Stimulated activated naive CD4-positive, alpha-beta T cell treated with Interleukin-2 at 50 U/mL for 16 hours (primary cell): ENCODE measurements at places on chromosomes 6 and 20.
A peak's percentile ranks its signal among the peaks of the same experiment; 100 is the strongest.

GRCh38 chr6:51827580-51827979 is 259.8 kb downstream of the PKHD1 start:
- DNase-seq = no peak

- DNase-seq = peak; percentile 84
These were observed 572 bp downstream of the ZNF341 start for GRCh38 chr20:33732166-33732970.

GRCh38 chr6:161024364-161024920 is 32.9 kb downstream of the MAP3K4 start:
- DNase-seq = no peak

DNA sequence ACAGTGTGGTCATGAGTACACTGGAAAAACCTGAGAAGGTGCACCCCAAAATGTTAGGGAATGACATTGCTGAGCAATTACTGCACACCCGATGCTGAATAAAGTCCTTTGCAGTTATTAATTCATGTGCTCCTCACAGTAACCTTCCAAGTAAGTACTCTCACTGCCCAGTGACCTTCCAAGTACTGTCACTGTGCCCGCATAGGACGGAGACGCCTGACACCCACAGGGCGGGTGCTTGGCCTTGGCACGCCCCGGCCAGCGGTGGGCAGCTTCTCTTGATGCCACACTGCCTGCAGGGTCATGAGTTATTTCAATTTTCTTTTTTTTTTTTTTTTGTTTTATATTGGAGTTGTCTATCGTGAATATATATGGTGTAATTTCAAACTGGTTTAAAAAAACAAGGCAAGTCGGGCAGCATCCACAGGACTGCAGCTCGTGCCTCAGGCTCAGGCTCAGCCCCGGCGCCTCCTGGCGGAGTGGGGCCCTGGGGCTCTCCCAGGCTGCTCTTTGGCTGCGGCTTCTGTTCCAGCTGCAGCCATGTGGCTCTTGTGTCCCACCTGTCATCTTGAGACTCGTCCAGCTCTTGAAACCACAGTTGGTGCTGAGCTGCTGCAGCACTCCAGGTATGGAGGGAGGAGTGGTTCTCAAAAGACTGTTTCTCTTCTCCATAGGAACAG is 27.0 kb downstream of the PNLDC1 start:
- DNase-seq = no peak

- DNase-seq = no peak
These were observed 230.8 kb downstream of the BCAS1 start for GRCh38 chr20:53839423-53840176.

- DNase-seq = no peak
These were observed 324.6 kb upstream of the PLCB4 start for GRCh38 chr20:8744228-8744844.

DNA sequence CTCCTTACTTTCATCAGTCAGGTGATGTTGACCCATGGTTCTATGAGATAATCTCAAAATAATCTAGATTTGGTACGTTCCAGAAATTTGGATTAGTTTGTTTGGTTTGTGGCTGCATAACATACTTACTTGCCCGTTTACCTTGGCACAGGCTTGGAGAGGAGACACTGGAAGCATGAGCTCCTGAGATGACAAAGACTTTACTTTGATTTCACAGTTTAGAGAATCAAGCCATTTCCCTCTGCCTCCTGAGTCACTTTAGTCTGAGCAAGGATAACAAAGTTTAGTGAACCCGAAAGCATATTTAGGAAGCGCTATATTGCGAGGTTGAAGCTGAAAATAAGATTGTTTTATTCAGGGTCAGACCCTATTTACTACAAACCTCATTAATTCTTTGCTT is 643.4 kb downstream of the QKI start:
- no peak for DNase-seq

DNA sequence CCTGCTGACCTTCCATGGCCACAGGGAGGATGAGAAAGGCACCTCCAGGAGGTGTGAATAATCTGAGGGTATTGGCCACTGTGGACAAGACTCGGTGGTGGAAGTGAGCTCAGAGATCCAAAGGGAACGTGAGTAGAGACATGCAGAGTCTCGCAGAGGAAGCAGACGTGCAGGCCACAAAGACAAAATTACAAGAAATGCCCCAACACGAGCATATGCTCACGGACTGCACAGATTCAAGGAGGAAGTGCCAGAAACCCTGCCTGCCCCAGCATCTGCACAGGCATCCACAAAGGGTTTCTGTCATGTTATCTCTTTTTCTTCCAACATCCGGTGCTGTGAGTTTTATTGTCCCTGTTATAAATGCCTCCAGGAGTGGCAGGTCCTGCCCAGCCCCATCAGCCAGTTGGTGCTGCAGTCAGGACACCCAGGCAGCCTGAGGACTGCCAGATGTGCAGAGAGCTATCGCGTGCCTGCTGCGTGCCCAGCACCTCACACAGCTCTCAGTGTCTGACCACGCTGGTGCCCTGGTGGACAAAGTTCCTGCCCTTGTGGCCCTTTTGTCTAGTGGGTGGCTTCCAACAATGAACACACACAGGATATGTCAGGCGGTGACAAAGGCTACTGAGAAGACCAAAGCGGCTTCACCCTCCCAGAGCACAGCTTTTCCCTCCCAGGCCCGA is 34.0 kb upstream of the FANCE start:
- DNase-seq = no peak

DNA sequence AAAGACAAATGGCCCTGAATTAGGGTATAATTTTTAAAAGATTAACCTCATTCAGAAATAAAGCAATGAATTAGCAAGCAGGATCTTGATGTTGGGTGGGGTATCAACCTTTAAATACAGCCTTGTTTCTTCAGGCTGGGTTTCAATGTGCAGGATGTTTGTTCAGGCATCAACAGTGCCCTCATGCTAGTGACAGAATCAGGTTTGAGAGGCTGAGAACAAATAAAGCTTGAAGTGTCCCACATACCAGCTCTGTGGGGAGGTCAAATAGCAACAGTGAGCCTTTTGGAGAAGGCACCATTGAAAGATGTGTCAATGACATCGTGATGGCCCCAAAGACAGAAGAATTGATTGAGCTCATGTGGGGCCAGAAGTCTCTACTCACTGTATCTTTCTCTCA is 68.2 kb downstream of the MTFR2 start:
- no peak for DNase-seq

DNA sequence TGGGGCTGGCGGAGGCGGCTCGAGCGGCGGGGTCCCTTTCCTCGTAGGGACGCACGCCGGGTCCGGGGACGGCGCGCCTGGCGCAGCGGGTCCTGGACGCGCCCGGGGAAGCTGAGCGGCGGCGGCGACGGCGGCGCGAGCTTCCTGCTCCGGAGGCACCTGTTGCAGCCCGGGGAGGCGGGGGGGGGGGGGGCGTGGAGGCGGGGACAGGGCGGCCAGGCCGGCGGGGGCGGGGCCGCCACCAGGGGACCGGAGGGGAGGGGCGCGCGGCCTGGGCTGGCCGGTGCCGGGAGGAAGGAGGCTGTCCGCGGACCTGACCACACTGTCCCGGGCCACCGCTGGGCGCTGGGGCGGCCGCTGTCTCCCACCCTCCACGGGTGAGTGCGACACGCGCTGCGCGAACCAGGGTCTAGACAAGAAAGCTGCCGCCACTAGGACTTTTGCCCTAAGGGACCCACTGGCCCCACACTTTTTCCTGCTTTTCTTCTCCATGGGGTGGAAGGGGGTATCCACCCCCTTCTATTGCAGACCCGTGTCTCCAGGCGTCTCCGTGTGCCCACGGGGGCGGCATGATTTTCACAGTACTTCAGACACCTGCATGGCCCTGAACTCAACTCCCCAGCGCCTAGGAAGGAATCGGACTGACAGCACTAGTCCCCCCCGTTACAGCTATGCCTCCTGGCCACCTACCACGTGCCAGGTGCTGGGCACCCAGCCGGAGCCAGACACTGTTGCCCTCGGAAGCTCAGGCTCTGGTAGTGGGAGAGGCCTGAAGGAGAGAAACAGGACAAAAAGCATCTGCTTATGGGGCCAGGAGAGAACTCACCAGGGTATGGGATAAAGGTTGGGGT is at the start of gene NFATC2:
Gene NFATC2, minus strand, starts transcription at position 149 of the 851 bp plus-strand sequence. CDS start 220 bp downstream, outside the sequence.
- peak; percentile 67 for DNase-seq

DNA sequence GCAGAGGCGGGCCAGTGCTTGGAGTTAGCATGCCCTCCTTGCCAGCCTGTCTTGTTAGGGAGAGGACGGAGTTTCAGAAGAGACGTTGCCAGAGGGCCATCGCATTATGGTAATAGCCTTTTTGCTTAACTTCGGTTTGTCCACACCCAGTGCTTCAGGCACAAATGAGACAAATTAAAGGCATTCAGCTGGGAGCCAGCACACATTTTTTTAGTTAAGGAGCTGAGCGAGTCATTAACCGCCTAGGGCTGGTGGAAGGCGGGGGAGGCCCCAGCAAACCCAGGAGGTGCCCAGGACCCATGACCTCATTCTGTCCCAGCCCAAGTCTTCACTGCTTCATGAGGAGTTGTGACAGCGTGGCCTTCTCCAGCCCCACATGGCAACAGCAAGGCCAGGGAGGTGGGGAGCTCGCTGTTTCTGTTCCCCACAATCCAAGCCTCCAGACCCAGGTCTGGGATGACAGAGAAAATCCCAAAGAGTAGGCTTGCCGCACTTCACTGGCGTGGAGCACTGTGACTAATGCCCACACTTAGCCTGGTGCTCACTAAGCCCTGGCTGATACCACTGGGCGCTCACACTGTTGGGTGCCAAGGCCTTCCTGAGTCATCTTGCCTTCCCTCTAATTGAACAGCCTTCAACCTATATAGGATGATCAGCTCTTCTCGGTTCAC is 237.1 kb downstream of the ANKRD60 start:
- DNase-seq = no peak

DNA sequence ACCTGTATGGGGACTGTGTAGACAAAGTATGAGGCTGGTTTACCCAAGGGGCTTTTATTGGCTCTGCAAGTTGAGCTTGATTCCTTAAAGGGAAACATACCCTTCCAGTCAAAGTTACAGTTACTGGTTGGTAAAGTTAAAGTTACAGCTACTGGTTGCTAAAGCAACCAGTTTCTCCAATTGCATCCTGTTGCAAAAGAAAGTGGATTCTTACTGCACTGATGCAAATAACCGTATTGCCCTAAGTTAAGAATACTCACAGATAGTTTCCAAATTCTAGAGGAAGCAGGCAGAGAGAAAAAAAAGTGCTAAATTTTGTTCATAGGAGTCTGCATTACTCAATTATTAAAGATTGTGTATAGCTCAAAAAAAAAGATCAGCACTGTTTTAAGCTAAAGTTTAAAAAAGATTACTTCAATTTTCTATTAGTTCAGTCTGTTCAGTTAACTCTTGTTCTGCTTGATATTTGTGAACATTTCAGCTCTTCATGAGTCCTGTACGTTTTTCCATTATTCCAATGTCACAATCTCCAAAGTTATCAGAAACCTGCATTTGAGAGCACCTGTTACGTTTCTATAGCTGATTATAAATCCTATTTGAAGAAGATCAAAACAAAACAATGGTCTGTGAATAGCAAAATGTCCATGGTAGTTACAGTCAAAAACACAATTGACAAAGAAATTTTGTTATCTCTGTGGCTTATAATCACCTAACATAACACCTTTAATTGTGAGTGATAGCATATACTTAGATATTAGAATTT is 8.6 kb upstream of the IL22RA2 start:
- DNase-seq = no peak

DNA sequence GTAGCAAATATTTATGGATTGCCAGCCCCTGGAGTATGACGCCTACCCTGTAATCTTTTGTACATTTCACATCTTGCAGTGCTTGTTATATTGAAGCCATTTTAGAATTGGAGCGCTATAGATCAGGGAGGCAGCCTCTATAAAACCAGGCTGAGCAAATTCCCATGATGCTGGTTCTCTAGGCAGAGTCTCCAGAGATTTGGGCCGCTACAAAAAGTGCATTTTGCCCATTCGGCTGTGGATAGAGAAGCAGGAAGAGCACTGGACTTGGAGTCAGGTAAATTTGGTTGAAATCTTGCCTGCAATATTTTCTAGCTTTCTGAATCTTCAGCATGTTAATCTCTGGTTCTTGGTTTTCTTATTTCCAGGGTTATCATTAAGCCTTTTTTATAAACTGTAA is 2.0 kb downstream of the YWHAB start:
- no peak for DNase-seq

GRCh38 chr6:129314575-129314974 is 395.4 kb downstream of the ARHGAP18 start:
- DNase-seq = no peak

- DNase-seq = no peak
These were observed 9.2 kb upstream of the EFHC1 start for GRCh38 chr6:52410979-52411378.

GRCh38 chr6:40022867-40023266 is 88.6 kb upstream of the MOCS1 start:
- DNase-seq = no peak

GRCh38 chr6:34391786-34392496 is 528 bp downstream of the NUDT3 start:
- peak; percentile 62 for DNase-seq

DNA sequence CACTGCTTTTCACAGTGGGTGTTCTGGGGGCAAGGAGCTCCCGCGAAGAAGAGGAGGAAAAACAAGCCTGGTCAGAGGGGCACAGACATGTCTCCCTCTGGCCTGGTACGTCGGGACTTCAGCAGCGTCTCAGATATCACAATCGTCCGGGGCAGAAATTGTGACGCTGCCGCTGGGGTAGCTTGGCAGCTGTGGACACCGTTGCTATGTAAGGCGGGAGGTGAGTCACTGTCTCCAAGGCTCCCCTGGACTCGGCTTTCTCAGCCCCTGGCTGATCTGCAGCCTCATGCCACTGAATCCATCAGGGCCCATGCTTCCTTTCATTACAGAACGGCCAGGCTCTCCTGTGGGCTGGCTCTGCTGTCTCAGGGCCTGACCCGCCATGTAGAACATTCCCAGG is 98.7 kb downstream of the SULF2 start:
- no peak for DNase-seq

DNA sequence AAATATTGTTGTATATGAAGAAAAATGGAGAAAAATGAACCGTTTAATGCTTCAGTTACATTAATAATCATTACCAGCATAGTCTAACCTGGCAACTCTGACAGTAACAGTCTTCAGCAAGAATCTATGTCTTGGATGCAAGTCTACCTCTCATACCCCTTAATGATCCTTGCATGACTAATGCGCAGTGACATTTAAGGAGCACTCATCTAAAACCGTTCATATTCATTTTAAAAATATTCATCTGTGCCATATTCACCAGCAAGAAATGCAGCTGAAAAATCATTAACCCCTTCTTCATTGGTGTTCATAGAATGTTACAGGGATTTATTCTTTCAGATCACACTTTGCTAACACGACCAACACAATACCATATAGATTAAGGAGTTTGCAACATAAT is 227.2 kb upstream of the ASCC3 start:
- DNase-seq = no peak

GRCh38 chr6:3825851-3826581 is 23.2 kb upstream of the FAM50B start:
- no peak for DNase-seq

DNA sequence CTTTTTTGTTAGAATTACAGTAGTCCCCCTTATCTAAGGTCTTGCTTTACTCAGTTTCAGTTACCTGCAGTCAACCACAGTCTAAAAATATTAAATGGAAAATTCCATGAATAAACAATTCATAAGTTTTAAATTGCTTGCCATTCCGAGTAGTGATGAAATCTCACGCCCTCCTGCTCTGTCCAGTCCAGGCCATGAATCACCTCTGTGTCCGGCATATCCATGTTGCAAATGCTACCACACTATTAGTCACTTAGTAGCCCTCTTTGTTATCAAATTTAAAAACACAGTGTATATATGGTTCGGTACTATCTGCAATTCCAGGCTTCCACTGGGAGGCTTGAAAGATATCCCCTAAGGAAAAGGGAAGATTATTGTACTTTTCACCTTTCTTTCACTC is 164.6 kb upstream of the FAM83B start:
- DNase-seq = no peak
